ENCODE measurements at places on chromosomes 5 and 9.

- no peak for DNase-seq
Measured at GRCh38 chr5:43038496-43038989, 1.6 kb downstream of the ANXA2R start.

- DNase-seq = peak; percentile 21
Measured at GRCh38 chr5:14534773-14535172, 46.8 kb upstream of the OTULINL start.

DNA sequence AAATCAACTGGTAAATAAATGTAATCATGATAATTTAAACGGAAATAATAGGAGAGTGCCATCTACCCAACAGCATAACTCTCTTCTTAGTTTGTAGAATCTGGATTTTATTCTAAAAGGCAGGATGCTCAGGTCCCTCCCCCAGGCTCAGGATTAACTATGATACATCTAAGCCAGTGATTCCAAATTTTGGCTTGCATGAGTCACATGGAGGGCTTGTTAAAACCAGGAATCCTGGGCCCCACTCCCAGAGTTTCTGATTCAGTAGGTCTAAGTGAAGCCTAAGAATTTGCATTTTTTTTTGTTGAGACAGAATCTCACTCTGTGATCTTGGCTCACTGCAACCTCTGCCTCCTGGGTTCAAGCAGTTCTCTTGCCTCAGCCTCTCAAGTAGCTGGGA is 62.3 kb upstream of the ZFR start:
- DNase-seq = no peak

- DNase-seq = no peak
Measured at GRCh38 chr9:112382066-112382465, 2.2 kb downstream of the HSDL2 start.

- DNase-seq = no peak
Measured at GRCh38 chr5:68007451-68007850, 208.1 kb upstream of the PIK3R1 start.

- no peak for DNase-seq
Measured at GRCh38 chr5:10712574-10713366, 48.3 kb downstream of the DAP start.

DNA sequence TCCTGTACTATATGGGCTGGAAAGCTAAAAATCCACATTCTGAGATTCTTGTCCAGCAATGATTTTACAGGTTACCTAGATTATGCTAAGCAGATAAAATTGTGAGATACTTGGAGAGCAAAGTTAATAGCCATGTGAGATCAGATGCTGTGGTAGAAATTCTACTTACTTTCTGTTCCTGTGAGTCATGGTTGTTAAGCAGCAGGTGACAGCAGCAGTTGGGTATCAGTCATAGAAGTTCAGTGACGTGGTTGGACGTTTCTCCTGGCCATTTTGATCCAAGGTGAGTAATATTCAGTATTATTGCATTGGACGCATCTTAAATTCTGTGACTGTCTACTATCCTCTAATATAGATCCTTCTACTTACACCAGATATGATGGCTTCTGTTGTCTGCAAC is 524.5 kb downstream of the TMEM38B start:
- DNase-seq = no peak

Data from brain pericyte (primary cell).